SHP77 (cell line): ENCODE measurements at places on chromosomes 16 and 17.
A peak's percentile ranks its signal among the peaks of the same experiment; 100 is the strongest.

DNA sequence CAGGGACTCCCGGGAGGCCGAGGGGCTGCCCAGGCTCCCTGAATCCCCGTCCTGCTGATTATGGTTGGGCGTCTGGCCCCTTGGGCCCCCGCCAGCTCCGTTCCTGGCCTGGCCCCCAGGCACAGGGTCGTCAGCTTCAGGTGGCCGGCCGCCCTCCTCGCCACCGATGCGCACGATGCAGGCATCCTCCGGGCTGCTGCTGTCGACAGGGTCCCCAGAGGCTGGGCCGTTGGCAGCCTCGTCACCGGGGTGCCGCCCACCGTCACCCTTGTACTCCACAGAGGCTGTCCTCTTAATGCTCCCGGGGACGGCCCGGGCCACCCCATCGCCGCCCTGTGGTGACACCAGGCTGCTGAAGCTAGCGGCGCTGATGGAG is 60.4 kb downstream of the PRMT7 start:
- no peak for DNase-seq

DNA sequence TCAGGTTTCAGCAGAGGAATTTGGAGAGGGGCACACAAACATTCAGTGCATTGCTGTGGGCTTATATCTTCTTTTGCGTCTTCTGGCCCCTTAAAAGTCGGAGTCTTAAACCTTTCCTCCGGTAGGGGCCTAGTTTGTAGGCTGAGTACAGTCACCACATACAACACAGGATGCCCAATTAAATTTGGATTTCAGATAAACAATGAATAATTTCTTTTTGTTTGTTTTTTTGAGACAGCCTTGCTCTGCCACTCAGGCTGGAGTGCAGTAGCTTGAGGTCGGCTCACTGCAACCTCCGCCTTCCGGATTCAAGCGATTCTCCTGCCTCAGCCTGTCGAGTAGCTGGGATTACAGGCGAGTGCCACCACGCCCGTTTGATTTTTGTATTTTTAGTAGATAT is 26.7 kb upstream of the ADORA2B start:
- DNase-seq = no peak

- DNase-seq = no peak
Measured at GRCh38 chr17:58556833-58557250, 42.4 kb upstream of the MTMR4 start.

- DNase-seq = peak; percentile 91
Measured at GRCh38 chr17:80263253-80264204, 2.9 kb downstream of the RNF213 start.

DNA sequence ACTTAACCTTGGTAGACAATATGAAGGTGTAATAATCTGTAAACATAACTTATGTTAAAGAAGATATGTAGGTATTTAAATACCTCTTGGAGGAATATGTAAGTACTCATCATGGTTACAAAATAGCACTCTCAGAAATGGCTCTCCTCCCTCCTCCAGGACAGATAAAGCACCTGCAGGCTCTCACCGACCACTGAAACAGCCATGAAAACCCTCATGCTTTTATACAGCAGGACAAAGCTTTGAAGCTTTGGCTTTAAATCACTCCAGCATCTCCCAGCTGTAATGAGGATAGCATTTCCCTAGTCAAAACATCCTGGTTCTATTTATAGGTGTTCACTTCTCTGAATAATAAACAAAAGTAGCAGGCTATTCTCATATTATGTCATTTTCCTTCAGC is 69.1 kb upstream of the PMFBP1 start:
- peak; percentile 14 for DNase-seq

DNA sequence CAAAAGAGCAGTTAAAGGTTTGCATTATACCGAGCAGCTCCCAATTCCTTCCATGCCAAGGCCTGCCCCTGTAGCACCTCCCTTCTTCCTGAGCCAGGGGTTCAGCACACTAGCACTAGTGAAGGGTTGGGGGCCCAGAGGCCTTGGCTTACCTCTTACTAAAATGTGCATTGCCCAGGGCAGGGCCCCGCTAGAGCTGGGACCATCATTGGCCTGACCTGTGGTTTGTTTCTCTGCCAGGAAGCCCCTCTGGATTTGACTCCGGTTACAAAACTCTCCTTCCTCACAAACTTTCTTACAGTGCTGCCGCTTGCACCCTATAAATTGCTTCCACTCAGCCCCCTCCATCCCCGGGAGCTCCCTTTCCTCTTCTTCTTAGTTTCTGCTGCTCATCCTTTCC is 33.8 kb downstream of the MPRIP start:
- DNase-seq = no peak

DNA sequence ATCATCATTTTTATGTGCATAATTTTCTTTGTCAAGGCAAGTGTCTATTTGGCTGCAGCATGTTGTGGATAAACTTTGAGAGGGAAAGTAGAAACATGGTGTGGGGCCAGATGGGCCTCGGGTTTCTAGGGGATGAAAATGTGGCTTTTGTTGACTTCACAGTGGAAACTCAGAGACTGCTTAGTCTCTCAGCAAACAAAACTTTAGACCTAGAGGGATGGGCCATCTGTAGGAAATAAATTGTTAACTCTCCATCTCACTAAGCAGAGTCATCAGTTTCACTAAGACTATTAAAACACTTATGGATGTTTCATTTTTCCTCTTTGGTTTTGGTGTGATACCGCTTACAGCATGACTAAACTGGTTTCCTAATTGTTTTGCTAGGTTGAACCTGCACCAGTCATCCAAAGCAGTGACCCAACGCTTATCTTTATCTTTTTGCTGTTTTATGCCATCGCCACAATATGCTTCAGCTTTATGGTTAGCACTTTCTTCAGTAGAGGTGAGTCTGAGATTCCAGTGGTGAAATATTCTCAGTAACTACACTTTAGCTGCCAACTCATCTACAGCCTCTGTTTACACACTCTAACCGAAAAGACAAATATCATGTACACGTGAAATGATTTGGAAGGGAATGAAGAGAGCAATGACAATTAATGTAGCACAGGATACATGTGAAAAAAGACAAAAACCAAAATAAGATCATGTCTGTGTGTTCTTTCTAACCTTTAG is 60.6 kb upstream of the CRYM start:
- DNase-seq = no peak

- no peak for DNase-seq
Measured at GRCh38 chr17:80604009-80604669, 59.5 kb downstream of the RPTOR start.
